Globus pallidus (tissue), 1 donor: ENCODE measurements at places on chromosomes 7 and 10.

- DNase-seq = no peak
These were observed 780 bp downstream of the CYP3A5 start for GRCh38 chr7:99679032-99679399.

- no peak for DNase-seq
These were observed 18.8 kb downstream of the VIPR2 start for GRCh38 chr7:159125955-159126270.

DNA sequence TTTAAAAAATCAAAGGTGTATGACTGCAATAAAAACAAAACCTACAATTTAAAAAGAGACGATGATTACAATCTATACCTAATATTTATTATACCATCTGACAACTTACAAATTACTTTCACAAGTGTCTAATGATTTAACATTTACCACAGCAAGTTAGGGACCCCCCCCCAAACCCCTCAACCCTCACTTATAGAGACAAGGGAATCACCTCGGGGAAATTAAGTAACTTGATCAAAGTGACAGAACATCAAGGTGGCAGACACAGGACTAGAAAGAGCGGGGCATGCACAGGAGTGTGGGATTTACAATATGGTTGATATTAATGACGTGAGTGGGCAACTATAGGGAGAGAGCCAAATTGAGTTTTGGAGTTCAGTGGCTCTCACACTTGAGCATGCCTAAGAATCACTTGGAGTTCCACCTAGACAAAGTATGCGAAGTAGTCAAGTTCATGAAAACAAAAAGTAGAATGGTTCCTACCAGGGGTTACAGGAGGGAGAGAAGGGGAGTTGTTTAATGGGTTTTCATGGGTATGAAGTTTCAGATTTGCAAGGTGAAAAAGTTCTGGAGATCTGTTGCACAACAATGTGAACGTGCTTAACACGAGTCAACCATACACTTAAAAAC is 43.4 kb downstream of the SGMS1 start:
- DNase-seq = no peak

DNA sequence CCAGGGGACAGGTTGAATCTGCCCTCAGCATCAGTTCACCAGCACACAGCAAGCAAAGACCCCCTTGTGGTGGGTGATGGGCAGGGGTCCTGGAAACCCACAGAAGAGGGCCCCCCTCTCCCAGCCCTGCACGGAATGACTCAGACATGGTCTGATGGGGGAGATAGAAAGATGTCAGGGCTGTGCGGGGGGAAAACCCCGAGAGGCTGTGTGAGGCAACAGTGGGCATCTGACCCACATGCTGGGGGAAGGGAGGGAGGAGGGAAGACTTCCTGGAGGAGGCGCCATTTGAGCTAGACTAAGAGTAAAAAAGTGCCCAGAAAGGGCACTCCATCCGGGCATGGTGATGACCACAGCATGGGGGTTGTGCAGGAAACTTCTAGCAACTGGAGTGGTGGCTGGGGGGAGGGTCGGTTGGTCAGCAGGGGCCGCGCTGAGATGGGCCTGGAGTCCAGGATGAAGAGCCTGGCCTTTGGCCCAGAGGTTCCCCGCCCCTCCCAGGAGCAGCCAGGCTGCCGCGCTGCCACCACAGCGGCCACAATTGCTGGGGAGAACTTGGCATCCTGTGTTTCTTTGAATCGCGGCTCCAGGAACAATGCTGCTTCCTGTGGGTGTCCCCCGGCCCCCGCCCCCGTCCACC is 2.5 kb downstream of the LFNG start:
- DNase-seq = no peak

GRCh38 chr7:32070406-32071360 is at the start of gene PDE1C:
TSS of gene PDE1C (minus strand) at chr7:32070407.
- DNase-seq = peak; percentile 75

DNA sequence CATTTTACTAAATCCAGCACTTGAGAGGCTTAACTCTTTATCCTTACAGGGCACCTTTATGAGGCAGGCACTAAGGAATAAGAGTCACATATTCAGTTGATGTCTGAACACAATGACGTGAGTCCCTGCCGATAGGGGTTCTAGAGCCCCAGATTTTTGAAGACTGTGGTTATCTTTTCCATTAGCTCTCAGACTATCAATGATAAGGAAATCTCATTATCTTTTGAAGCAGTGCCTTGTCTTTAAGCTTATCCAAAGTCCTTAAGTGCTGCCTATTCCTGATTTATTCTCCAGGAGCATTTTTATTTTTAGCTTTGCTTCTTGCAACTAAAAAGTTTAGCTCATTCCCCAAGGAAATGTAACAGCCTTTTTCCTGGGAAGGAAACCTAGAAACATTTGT is 444.1 kb upstream of the LRRN3 start:
- no peak for DNase-seq

DNA sequence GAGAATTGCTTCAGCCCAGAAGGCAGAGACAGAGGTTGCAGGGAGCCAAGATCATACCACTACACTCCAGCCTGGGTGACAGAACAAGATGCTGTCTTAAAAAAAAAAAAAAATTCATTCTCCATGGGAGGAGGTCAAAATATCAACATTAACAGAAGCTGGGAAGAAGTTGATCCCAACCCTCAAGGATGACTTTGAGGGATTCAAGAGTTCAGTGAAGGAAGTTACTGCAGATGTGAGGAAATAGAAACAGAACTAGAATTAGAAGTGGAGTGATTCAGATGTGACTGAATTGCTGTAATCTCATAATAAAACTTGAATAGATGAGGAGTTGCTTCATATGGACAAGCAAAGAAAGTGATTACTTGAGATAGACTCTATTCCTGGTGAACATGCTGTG is 19.7 kb upstream of the RPEL1 start:
- DNase-seq = no peak

GRCh38 chr10:121928528-121928884 is 675 bp upstream of the ATE1 start:
- peak; percentile 51 for DNase-seq

DNA sequence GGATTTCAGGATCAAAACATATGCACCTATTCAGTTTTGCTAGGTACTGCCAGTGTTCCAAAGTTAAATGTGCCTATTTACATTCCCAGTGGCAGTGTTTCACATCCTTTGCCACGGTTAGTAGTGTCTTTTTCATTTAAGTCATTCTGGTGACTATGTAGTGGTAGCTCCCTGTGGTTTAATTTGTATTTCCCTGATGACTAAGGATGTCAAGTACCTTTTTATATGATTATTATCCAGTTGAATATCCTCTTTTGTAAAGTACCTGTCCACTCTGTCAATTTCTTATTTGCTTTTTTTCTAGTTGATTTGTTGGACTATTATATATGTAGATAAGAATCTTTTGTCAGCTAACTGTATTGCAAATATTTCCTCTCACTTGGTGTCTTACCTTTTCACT is 45.1 kb downstream of the TMEM60 start:
- DNase-seq = no peak

- DNase-seq = no peak
These were observed 11.8 kb downstream of the INPP5A start for GRCh38 chr10:132549371-132549770.

GRCh38 chr10:96638696-96639095 is 51.9 kb upstream of the TM9SF3 start:
- no peak for DNase-seq

- no peak for DNase-seq
These were observed 156.4 kb upstream of the MDFIC start for GRCh38 chr7:114765331-114766040.

DNA sequence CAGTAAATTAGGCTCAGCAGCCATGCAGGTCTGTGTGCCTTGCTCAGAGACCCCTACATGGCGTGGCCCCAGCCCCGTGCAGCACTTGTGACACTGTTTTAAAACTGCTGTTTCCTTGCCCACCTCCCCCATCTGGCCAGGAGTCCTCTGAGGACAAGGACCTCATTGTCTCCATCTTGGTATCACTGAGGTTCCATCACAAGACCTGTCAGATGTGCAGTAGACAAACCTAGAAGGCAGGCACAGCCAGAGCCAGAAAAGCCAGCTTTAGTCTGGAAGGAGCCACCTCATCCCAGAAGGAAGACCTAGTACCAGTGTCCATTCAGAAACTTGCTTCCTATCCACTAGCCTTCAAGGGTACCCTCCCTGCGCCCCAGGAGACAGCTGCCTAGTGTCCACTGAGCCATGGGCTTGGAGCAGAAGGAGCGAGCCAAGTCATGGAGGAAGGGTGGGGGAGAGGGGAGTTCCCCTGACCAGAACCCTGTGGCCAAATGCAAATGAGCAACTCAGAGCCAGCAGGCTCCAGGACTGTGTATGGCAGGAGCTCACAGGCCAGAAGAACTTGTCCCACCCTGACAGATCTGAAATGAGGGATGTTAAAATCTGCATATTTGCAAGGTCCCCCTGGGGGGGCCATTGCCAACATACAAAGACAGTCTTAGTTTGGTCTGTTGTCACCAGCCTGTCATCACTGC is 176.1 kb downstream of the SH3PXD2A start:
- peak; percentile 65 for DNase-seq

DNA sequence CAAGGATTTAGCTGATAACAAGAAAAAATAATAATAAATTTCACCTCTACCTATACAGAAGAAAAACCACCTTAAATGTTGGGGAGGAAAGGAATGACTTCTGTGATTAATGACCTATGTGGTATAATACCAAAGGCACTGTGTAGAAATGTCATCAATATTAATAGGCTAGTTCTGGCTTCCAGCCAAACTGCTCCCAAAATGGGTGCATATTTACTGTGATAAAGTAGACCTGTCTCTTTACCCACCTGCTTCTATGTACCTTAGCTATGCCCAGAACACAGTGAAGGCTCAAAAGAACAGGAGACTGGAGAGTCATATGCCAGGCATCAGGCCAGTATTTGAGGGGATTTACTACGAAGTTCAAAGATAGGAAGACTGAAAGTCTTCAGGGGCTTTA is 76.0 kb downstream of the ATE1 start:
- no peak for DNase-seq

- DNase-seq = no peak
These were observed 172.9 kb downstream of the CACNB2 start for GRCh38 chr10:18313140-18313530.

GRCh38 chr10:48946891-48947500 is 7.4 kb upstream of the LRRC18 start:
- DNase-seq = no peak

GRCh38 chr7:101442426-101443070 is 79.9 kb downstream of the COL26A1 start:
- no peak for DNase-seq

- no peak for DNase-seq
These were observed 11.3 kb upstream of the FXYD4 start for GRCh38 chr10:43360086-43360485.

DNA sequence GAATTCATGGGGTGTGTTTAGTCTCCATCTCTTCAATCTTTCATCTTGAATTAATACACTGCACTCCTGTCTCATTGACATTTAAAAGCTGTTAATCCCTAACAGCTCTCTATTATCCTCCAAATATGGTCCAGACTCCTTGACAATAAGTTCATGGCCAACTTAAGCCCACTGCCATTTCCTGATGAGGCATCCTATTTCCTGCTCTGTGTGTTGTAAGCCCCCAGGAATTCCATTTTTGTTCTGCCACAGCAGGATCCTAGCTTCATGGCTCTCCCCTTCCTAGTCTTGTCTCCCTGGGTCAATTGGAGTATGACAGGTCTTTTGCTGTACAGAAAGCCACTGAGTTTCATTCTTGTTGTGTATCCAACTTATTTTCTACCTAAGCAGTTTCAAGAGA is 218.8 kb downstream of the OTUD1 start:
- DNase-seq = no peak

DNA sequence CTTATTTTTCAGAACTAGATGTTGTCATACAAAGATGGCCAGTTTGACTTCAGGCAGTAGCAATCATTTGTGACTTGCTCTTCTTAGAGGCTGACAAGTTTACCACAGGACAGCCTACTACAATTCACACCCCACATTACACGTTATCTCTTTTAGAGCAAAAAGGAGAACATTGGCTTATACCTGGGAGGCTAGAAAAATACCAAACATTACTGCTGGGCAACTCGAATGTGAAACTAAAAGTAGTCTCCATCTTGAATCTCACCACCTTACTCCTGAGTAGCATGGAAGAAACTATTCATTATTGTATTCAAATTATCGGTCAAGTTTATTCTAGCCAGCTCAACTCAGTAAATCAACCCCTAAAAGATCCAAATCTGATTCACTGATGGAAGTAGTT is 90.7 kb upstream of the TMEM26 start:
- DNase-seq = no peak

GRCh38 chr10:86019141-86019540 is 347.5 kb downstream of the GRID1 start:
- DNase-seq = no peak

DNA sequence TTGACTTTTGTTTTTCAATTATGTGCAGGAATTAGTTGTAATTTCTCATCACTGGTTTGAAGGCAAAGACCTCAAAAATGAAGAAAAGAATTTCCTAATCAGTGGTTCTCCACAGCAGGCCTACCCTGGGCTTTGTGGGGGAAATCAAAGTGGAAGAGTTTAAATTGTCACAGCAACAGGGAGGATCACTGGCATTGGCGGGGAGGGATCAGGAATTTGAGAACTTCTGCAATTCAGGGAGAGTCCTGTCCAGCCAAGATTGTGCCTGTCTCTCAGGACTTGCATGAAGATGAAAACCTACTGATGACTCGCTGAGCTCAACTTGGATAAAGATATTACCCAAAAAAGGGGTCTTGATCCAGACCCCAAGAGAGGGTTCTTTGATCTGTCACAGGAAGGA is 70.1 kb downstream of the HACD1 start:
- no peak for DNase-seq

GRCh38 chr7:151374726-151375125 is 33.1 kb downstream of the NUB1 start:
- no peak for DNase-seq

DNA sequence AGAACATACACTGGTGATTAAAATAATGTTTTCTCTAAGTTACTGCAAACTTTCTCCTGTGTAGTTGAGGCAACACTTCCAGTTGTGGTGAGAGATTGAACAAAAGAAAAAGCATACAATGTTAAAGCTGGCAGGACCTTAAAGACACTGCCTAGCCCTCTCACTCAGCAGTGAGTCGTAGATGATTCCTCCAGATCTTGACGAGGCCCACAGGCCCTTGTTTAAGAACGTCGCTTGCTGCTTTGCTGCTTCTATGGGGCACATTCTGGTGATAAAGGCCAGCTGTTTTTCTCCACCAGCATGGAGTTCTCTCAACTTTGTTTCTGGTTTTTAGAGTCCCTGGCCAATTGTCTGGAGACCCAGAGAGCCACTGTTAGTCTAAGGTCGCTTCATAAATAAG is 2.8 kb upstream of the DENND11 start:
- DNase-seq = no peak

DNA sequence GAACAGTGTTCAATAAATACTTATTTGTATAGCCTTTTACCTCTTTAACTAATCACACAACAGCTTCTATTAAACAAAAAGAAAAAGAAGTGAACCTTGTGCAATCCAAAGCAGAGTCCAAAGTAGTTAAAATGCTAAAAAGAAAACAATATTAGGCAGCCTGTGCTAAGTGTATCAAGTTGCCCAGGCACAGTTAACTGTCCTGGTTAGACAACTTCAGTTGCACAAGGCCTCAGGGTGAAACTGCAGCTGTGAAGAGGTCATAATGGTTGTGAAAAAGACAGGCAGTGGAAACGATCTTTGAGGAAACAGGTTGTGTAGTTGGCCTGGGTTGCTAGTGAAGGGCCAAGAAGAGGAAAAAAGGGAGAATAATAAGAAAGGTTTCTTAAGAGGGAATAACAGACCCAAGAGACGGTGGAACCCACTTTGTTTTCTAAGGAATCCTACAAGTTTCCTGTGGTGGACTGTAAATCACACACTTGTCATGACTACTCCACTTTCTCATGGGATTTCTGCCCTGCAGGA is 6.0 kb upstream of the CROT start:
- DNase-seq = no peak

GRCh38 chr10:84173501-84173929 is at the start of gene GPR15LG:
TSS of gene GPR15LG (plus strand) at chr10:84173801. CDS start at chr10:84173852, 51 bp downstream.
- no peak for DNase-seq

GRCh38 chr7:19920705-19921104 is 147.3 kb upstream of the TMEM196 start:
- no peak for DNase-seq
